ENCODE measurements at places on chromosomes 4 and X.

GRCh38 chr4:26261405-26261804, 59.4 kb upstream of the RBPJ start:
- no peak for DNase-seq

- no peak for DNase-seq
These were observed 13.3 kb downstream of the SLC2A9 start for GRCh38 chr4:10007793-10008608.

- no peak for DNase-seq
These were observed 151.5 kb downstream of the AFAP1 start for GRCh38 chr4:7788193-7788592.

DNA sequence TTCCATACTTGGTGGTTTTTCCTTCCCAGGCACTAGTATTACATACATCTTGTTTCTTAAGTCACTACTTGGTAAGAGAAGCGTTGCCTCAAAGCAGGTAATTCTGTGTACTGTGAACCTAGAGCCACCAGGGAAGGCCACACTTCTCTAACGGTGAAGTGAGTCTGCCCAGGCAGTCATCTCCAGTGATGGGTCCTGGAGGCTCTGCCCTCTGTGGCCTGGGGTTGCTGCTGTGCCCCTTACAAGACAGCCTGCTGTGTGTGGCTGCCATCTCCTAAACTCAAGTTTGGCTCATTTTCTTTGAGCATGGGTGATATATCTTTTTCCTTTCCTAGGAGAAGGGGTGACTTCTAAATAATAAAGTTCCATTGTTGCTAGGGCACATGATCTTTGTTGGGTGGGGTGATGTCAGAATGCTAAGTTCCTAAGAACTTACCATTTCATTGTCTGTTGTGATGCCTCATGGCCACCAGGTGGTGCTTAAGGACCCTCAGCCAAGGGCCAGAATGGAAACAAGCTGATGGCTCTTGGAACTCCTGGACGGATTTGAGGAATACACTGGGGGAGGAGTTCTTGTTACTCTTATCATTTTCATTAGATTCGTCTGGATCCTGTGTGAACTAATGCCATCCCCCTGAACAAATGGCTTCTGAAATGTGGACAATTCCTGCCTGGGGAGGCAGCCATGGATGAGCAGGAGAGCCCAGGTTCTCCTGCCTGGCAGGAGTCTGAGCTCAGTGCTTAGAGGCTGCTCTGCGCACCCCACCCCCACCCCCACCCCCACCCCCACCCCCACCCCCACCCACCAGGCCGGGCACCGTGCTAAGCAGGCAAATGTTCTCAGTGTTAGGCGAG, 41.1 kb upstream of the WDR1 start:
- DNase-seq: peak; percentile 45

- no peak for DNase-seq
These were observed 13.4 kb downstream of the TBC1D9 start for GRCh38 chr4:140742838-140743193.

DNA sequence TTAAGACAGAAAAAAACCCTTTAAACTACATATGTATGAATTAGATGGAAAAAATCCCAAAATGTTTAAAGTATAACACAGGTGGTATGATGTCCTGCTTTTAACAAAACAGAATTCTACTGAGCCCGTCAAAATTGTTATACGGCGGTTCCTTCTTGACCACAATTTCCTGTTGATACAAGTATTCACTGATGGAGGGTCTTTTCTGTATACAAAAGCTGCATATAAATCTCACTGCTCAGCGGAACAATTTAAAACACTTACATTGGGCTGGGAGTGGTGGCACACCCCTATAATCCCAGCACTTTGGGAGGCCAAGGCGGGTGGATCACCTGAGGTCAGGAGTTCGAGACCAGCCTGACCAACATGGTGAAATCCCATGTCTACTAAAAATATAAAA, 62.4 kb downstream of the RPS6KA3 start:
- no peak for DNase-seq

DNA sequence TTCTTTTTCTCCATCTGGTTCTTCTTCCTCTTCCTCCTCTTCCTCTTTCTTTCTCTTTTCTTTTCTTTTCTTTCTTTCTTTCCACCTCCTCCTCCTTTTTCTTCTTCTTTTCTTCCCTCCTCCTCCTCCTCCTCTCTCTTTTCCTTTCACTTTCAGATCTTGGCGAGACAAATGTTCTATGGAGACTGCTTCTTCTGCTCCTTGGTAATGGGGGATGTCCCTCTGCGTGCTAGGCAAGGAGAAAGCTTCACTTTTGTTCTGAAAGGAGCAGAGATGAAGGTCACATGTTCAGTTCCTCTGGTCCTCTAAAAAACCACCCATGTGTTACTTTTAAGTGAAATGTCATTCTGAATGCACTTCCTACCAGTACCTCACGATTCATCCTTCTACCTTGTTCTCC, 33.2 kb downstream of the NBDY start:
- no peak for DNase-seq

GRCh38 chr4:7322166-7322991, 112.4 kb downstream of the PSAPL1 start:
- no peak for DNase-seq

GRCh38 chr4:94304365-94304971, 38.2 kb downstream of the HPGDS start:
- no peak for DNase-seq

GRCh38 chr4:186840771-186841301, 117.2 kb upstream of the FAT1 start:
- DNase-seq: no peak

GRCh38 chr4:190017357-190018200, 9.5 kb downstream of the FRG2 start:
- peak; percentile 25 for DNase-seq

DNA sequence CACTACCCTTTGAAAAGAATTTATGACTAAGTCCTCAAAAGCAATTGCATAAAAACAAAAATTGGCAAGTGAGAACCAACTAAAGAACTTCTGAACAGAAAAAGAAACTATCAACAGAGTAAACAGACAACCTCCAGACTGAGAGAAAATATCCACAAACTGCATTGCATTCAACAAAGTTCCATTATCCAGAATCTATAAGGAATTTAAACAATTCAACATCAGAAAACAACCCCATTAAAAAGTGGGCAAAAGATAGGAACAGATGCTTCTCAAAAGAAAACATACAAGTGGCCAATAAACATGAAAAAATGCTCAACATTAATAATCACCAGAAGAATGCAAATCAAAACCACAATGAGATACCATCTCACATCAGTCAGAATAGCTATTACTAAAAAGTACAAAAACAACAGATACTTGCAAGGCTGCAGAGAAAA, 130.2 kb downstream of the GASK1B start:
- DNase-seq: no peak

- no peak for DNase-seq
These were observed 122.5 kb downstream of the NFKB1 start for GRCh38 chr4:102623622-102624021.
